ENCODE measurements at places on chromosomes 1 and 21.

DNA sequence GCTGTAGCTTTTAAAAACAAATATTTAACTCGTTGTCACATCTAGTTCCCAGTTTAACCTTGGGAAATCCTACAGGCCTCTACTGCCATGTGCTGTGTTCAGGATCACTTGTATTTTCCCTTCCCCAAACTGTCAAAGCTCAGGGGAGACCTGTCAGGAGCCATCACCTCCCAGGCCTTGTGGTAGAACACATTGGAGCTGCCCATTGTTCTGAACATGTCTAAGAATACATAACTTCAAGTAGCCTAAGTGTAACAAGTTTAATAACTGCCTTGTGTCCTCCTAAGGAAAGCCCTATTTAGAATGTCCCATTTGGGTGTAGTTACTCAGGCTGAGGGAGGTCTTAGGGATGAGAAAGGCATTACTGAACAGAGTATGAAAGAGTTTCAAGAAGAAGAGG lies 28.6 kb upstream of the PIGC start:
- no peak for DNase-seq

- DNase-seq = no peak
Measured at GRCh38 chr1:41773842-41774241, 144.9 kb downstream of the HIVEP3 start.

- peak; percentile 10 for DNase-seq
Measured at GRCh38 chr1:183472488-183473216, at the start of gene SMG7. TSS of gene SMG7 (plus strand) at chr1:183472499. CDS start at chr1:183472621, 122 bp downstream.

- no peak for DNase-seq
Measured at GRCh38 chr1:160752924-160753323, 13.9 kb downstream of the SLAMF7 start.

- DNase-seq = peak; percentile 54
Measured at GRCh38 chr21:32021319-32021994, 148.6 kb downstream of the HUNK start.

DNA sequence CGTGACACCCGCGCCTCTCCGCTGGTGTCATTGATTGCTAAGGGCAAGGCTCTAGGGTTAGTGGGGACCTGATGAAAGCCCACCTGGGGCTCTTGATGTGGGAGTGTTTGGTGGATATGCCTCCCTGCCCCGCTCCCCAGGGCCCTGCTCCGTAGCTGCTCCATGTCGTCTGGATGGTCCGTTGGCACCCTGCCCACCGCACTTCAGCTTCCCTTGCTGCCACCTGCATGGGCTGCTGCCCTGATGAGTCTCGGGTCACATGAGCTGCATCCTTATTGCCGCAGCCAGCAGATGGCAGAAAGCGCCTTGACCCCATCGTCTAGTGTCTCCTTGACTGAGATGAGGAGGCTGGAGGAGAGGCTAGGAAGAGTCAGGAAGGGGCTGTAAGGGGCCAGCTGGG lies 439.4 kb downstream of the CAMTA1 start:
- no peak for DNase-seq

DNA sequence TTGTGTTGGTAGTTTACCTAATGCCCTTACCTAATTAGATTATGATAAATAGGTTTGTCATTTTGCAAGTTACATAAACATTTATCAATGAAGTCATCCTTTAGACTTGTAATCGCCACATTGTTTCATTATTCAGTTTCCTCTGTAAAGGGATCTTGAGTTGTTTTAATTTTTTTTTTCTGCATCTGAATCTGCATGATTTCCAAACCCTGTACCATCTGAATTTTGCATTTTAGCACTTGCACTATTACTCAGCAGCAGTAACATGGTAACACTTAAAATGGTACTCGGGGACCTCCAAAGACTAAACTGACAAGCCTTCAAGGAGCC lies 12.4 kb downstream of the TARDBP start:
- no peak for DNase-seq

GRCh38 chr1:9317591-9318417 lies 25.1 kb downstream of the SPSB1 start:
- DNase-seq = no peak

Measured in midbrain (tissue), 1 donor.